Fibroblast of skin of abdomen (primary cell): ENCODE measurements at places on chromosomes 13 and 19.

GRCh38 chr19:19490214-19490968 lies 25.0 kb downstream of the TSSK6 start:
- DNase-seq: peak; percentile 81

DNA sequence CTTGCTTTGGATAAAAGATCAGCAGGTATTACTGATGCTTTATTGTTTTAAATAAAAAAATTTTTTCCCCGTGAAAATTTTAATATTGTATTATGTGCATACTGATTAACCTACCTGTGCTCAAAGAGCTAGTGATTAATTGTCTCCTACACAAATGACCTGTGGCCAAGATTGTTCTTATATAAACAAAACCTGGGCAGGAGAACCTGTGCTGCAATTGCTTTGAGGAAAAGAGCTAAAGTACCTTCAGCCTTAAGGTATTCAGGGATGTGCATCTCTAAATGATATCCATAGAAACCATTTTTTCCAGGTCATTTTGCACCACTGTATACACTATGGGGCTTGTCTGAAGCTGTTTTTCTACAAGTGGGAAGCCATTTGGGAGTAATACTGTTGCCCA lies 1.2 kb downstream of the FRY start:
- no peak for DNase-seq

DNA sequence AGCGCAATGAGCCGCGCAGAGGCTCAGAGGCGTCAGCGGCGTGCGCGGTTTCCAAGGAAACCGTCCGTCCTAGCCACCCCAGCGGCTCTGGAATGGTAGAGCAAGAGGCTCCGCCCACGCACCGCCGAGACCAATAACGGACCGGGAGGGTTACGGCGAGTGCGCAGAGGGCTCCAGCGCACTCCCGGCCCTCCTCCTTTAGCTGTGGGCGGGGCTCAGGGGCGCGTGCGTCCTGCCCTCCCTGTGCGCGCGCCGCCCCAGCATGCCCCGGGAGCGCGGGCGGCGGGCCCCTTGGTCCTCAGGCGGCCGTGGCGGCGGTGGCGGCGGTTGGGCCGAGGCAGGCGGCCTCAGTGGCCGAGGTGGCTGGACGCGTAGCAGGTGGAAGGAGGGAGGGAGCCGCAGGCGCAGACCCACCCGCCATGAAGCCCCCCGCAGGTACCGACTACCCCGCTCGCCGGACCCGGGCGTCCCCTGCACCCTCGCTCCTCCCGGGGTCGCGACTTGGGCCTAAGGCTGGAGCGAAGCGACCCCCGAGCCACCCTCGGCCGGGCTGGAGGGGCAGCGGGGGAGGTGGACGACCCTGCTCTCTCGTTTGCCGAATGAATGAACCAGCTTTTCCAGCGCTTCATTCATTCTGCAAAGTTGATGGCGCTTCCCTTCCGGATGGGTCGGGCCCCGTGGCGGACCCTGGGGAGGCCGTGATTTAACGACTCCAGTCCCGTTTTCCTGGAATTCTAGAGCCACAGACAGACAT lies at the start of gene THOP1:
TSS of gene THOP1 (plus strand) at position 260 of the 754 bp plus-strand sequence. CDS start at position 420, 160 bp downstream.
- DNase-seq: peak; percentile 99

DNA sequence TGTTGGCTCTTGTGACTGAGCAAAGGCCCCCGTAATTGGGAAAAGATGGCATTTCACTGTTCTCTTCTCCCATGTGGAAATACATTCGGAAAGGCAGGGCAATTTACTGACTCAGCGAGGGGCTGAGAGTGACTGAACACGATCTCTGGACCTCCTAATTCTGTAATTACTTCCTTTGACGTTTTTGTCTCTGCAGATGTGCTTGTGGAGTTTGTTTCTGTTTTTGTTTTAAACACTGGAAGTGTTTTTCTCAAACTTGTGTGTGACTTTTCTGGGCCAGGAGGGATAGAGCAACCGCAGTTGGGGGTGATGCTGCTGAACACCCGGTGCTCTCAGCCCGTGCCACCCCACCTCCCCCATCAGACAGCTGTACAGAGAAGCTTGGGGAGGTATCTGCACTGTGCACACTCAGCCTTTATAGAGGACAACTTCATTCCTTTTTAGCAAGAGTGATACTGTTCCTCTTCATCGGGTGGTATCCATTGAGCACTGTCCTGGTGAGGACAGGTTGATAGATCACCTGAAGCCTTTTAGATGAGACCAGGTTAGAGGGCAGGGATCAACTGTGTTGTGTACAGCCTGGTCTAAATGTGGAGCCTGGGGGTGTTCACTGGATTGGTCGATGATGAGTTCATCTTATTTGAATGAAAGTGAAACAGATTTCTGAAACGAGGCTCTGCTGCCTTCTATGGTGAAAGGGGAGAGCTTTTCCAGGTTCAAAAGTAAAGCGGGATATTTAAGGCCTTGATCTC lies 117.4 kb downstream of the ESD start:
- peak; percentile 73 for DNase-seq

GRCh38 chr19:11281356-11282049 lies 14.5 kb upstream of the TSPAN16 start:
- DNase-seq: no peak

- no peak for DNase-seq
These were observed 72.9 kb upstream of the NPAS1 start for GRCh38 chr19:46946611-46947238.

- DNase-seq: no peak
These were observed 222.1 kb downstream of the ZIC5 start for GRCh38 chr13:99749271-99750019.

GRCh38 chr13:110799246-110800236 lies 86.0 kb downstream of the ING1 start:
- DNase-seq: peak; percentile 91

DNA sequence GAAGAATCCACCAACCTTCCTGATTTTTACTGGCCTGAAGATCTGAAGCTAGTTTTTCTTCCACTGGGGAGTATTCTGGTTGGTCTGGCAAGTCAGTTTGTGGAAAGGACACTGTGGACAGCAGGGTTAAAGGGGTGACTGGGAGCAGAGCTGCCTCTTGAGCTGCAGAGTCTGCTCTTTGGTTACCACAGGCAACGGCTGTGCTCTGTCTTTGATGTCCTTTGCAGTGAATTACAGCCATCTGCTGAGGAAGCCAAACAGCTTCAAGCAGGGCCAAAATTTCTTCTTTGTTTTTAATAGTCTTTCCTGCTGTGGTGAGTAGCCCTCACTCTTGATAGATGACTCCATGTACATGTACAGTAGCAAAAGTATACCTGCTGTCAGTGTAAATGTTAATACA lies 75.7 kb downstream of the ZNF100 start:
- DNase-seq: no peak

GRCh38 chr13:83352391-83352790 lies 529.9 kb downstream of the SLITRK1 start:
- peak; percentile 18 for DNase-seq

DNA sequence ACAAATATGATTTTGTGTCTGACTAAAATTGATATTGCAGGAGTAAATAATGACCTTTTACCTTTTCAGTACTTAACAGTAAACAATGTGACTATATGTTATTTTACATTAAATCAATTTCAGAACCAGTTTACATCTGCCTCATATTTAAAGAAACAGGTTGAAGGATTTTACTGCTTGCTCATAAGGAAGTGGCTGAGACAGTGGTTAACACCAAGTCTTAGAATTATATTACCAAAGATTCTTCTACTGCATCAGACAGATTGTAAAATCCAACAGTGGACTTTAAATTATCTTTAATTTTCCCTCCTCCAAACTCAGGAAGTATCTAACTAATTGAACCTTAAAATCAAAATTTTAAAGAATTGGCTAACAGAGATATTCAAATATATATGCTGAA lies 1929.9 kb downstream of the PCDH9 start:
- no peak for DNase-seq

GRCh38 chr19:31289381-31289880 lies 59.8 kb downstream of the TSHZ3 start:
- DNase-seq: no peak

DNA sequence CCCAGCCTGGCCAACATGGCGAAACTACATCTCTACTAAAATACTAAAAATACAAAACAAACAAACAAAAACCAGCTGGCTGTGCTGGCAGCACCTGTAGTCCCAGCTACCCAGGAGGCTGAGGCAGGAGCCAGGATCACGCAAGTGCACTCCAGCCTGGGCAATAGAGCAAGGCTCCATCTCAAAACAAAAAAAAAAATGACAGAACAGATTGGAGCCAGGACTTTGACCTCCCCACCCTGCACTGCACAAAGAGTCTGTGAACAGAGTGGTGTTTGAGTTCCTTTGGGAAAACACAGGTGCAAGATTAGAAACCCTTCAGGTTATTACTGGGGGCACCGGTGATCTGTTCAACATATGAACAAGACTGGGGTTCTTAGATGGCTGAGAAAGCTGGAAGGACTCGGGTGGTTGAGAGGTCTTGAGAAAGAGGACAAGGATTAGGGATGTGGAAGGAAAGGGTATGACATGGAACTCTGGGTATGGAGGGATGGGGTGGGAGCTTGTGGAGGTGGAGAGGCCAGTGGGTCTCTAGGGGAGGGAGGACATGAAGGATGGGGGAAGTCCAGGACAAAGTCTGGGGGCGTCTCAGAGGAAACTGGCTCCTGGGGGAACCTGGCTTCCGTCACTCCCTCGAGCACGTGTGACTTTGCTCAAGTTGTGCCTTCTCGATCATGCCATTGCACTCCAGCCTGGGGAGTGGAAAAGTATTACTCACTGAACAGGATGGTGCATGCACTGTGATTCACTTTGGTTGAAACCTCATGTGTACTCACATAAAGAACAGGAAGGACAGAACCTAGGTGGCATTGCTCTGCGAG lies 25.9 kb downstream of the RCN3 start:
- DNase-seq: peak; percentile 41

- no peak for DNase-seq
These were observed 8.1 kb upstream of the ATG4D start for GRCh38 chr19:10535613-10536012.

- DNase-seq: peak; percentile 55
These were observed 30.1 kb upstream of the METTL21C start for GRCh38 chr13:102724923-102725322.

DNA sequence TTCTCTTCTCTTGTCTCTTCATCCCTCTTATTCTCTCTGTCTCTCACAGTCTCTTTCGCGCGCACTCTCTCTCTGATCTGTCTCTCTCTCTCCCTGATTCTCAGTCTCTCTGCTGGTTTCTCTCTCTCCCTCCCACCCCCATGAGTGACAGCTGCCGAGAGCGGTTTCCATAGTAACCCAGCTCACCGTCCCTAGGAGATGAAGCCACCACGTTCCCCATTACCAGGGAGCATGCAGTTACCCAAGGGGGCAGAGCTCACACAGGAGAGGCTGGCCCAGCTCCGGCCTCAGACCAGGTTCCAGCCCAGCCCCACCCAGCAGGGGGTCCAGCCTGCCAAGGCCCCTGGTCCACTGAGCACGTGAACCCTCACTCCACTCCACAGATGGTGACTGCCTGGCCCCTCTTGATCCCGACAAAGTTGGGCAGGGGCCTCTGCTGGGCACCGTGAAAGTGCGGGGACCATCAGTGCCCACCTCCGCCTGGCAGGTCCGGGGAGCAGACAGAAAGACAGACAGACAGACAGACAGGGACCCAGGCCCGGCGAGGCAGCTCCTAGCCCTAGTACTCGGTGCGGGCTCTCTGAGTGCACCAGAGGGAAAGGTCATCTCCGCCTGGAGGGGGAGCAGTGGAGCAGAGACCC lies 50.6 kb downstream of the CELF5 start:
- DNase-seq: no peak

DNA sequence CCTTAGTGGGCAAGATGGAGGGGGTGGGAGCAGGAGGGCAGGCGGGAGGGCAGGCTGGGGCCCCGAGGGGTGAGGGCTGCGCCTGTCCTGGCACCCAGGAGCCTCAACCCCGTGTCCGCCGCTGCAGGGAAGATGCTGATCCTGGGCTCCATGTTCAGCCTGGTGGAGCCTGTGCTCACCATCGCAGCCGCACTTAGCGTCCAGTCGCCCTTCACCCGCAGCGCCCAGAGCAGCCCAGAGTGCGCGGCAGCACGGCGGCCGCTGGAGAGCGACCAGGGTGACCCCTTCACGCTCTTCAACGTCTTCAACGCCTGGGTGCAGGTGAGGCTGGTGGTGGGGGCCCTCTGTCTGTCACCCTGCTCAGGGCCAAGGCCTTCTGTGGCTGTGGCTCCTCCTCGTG lies 23.5 kb downstream of the DHX34 start:
- DNase-seq: no peak

GRCh38 chr13:31011901-31012654 lies 79.6 kb downstream of the TEX26 start:
- no peak for DNase-seq

DNA sequence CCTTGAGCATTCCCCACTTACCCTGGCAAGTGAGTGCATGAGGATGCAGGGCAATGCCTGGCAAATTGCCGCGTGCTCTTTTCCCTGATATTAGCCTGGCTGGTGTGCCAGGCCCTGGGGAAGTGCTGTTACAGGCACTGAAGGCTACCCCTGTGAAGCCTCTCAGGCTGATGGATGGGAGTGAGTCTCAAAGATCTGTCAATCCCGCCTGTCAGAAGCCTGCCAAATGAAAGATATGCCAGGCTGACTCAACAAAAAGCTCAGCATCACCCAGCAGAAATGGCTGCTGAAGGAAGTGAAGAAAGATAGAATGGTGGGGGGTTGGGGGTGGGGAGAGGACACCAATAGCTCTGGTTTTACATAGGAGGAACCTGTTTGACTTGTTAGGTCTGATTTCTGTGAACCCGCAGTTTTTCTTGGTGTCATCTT lies 112.1 kb downstream of the LACC1 start:
- no peak for DNase-seq

GRCh38 chr13:99050983-99051488 lies 73.2 kb upstream of the DOCK9 start:
- DNase-seq: no peak

DNA sequence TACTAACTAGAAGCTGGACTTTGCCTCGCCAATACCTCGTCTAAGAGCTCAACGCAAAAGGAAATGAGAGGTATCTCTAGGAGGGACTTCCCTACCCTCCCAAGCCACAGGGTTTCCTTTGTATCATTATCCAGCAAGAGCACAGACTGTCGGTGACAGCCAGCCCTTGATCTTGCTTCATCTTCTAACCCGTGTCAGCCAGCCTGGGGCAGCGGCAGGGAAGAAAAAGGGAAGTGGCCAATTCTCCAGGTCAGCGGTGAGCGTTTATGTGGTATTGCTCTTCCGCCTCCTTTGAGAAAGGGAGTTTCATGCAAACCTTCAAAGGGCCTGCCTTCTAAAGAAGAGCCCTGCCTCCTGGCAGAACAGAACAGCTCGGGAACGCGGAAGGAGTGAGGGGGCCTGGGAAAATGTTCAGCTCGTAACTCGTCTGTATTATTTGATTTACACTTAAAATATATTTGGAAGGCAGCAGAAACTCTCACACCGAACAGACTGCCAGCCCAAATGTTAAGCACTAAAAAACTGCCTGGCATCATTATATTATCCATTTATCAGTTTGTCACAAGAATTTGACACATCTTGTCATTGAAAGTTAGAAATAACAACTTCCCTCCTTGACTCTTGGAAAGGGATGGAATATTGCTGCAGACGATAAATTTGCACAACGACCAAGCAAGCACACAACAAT lies 41.8 kb downstream of the EFNB2 start:
- no peak for DNase-seq
